ENCODE measurements at places on chromosomes 7 and 10. TPM values are rescaled to one million over a fixed set of nuclear protein-coding genes. Genes with fewer than 3 reads are reported as not detected.

- H3K27me3 ChIP-seq: no peaks in the 10 kb centered on the region
- H3K27ac ChIP-seq: no peak overlapping the region
- H3K36me3 ChIP-seq: no peaks in the 10 kb centered on the region
- H3K4me1 ChIP-seq: no peaks in the 10 kb centered on the region
- DNase-seq: no peak
Measured at GRCh38 chr7:148524479-148525224, 65.9 kb upstream of the C7orf33 start.

- no peak overlapping the region for H3K27ac ChIP-seq
- no peak overlapping the region for H3K4me3 ChIP-seq
- H3K27me3 ChIP-seq: no peaks in the 10 kb centered on the region
- H3K36me3 ChIP-seq: no peaks in the 10 kb centered on the region
- no peak for DNase-seq
Measured at GRCh38 chr10:113267619-113268562, 285.0 kb upstream of the HABP2 start.

GRCh38 chr7:106060394-106060920, 51.7 kb downstream of the SYPL1 start:
- H3K27me3 ChIP-seq: no peaks in the 10 kb centered on the region
- no peak overlapping the region for H3K4me3 ChIP-seq
- DNase-seq: no peak
- no peak overlapping the region for H3K27ac ChIP-seq

Gene SLC26A5
- total RNA-seq: 0.10 TPM

Gene CEP55
- not detected for total RNA-seq

GRCh38 chr7:155469-155900, 36.9 kb upstream of the FAM20C start:
- H3K27ac ChIP-seq: no peak overlapping the region
- no peaks in the 10 kb centered on the region for H3K27me3 ChIP-seq
- H3K36me3 ChIP-seq: no peaks in the 10 kb centered on the region
- no peak for DNase-seq
- H3K4me3 ChIP-seq: no peak overlapping the region

GRCh38 chr10:7890781-7891180, 72.5 kb downstream of the TAF3 start:
- H3K27ac ChIP-seq: no peak overlapping the region
- no peaks in the 10 kb centered on the region for H3K4me1 ChIP-seq
- no peak for DNase-seq
- H3K36me3 ChIP-seq: no peaks in the 10 kb centered on the region
- no peak overlapping the region for H3K4me3 ChIP-seq
- H3K27me3 ChIP-seq: no peaks in the 10 kb centered on the region

Gene MAGI2
- 20.1 TPM for total RNA-seq

Gene OPALIN
- total RNA-seq: not detected

DNA sequence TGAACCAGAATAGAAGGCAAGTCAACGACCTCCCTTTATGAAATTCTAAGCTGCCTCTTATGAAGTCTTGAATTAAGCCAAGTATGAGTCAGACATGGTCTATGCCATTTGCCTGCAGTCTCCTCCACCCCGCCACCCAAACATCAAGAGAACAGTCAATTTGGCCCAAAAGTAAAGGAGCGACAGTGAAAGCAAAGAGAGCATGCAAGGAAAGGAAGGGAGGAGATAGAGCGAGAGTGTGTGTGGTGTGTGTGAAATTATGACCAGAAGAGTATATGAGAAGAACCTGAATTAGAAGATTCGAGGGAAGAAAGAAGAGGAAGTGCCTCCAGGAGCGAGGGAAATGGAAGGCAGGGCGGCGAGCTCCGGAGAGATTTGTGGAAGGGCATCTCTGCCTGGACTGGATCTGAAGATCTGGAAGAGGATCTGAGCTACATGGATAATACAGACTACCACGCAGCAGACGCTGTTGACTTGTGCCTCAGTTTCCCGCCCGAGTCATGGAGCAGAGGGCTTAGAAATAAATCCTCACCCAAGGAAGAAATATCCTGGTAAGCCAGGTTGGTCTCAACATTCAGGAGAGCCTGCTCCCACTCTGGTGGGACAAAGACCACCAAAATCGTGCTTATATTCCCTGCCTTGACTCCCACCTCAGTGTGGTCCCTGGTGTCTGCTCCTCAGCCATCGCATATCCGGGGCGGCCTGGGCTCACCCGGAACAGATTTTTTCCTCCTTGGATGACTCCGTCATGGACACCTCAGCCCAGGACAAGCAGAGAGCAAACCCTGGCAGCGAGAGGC, 459 bp downstream of the ZDHHC6 start:
- no peaks in the 10 kb centered on the region for H3K36me3 ChIP-seq
- no peaks in the 10 kb centered on the region for H3K27me3 ChIP-seq
- H3K27ac ChIP-seq: peak overlapping the region; percentile 82
- DNase-seq: no peak
- peaks cover 5% of the 10 kb centered on the region for H3K4me1 ChIP-seq

DNA sequence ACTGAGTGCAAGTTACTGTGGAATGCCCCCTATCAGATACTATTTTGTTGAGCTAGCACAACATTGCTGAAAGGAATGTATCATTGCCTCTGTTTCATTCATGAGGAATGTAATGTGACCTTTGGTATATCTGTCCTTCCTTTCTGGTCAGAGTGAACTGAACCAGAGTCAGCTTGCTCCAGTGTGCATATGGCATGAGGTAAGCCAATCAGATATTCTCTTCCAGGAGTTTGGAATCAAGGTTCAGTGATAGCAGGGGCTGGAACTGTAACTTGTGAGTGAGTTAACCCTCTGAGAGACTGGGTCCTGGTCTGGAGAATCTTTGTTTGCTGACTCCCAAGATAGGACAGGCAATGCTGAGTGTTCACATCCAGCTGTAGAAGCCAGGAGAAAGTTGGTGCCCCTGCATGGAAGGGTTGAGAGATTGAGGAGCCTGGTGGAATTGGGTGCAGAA, 45.3 kb upstream of the OSBPL3 start:
- H3K4me1 ChIP-seq: no peaks in the 10 kb centered on the region
- H3K27ac ChIP-seq: no peak overlapping the region
- H3K36me3 ChIP-seq: no peaks in the 10 kb centered on the region
- H3K4me3 ChIP-seq: no peak overlapping the region
- no peaks in the 10 kb centered on the region for H3K27me3 ChIP-seq

DNA sequence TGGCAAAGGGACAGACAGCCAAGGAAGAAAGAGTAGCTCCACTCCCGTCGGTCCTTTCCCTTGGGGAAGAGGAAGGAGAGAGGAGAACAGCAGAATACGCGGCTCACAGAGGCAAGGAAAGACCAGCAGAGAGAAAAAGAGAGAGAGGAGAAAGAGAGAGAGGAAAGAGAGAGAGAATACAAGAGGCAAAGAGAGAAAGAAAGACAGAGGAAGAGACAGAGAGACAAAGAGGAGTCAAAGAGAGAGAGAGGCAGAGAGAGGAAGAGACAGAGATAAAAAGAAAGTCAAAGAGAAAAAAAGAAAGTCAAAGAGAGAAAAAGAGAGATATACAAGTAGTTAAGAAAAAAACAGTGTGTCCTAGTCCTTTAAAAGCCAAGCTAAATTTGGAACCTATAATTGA, 23.4 kb upstream of the CHST3 start:
- H3K4me1 ChIP-seq: no peaks in the 10 kb centered on the region
- H3K27ac ChIP-seq: no peak overlapping the region
- no peak overlapping the region for H3K4me3 ChIP-seq
- no peaks in the 10 kb centered on the region for H3K36me3 ChIP-seq

DNA sequence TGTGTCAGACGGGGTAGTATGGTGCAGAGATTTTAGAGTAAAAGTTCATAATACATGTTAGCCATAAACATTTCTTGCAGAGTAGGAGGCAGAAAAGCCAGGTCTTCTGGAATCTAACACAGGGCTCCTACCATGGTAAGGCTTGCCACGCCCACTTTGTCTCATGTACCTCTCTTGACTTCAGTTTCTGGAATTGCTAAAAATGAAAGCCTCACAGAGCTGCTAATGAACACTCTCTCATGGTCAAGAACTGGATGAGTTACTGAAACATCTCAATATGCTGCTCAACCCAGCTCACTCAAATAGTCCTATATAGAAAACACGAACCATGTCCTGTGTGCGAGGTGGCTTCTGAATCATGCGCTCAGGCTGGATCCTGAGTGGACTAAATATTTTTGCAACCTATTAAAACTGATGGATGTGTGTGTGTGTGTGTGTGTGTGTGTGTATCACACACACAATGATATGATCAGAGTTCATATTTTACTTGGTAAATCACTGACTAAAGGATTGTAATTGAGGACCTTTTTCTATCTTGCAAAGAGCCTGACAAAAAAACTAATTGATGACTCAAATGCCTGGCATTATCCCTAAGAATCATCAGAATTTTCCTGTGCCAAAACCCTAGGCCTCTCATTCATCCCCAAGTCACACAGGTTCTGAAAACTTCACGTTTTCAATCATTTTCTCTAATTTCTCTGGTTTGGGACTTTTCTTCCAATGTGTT, 1306.6 kb downstream of the XPNPEP1 start:
- no peak for DNase-seq
- no peaks in the 10 kb centered on the region for H3K36me3 ChIP-seq
- H3K4me1 ChIP-seq: no peaks in the 10 kb centered on the region
- no peak overlapping the region for H3K27ac ChIP-seq

Gene OR2A12
- total RNA-seq: not detected

Gene ZEB1
- 40.7 TPM for total RNA-seq

Data from ovary (tissue), 10 donors.